Activated CD4-positive, alpha-beta T cell treated with anti-CD3 and anti-CD28 coated beads for 48 hours (primary cell): ENCODE measurements at places on chromosomes 3 and 15.

GRCh38 chr3:130384476-130385025, 39.1 kb downstream of the COL6A5 start:
- no peak for DNase-seq

GRCh38 chr15:51144021-51144532, 49.4 kb upstream of the TNFAIP8L3 start:
- no peak for DNase-seq

- DNase-seq, result no peak
Measured at GRCh38 chr3:41365973-41366372, 166.7 kb downstream of the CTNNB1 start.

DNA sequence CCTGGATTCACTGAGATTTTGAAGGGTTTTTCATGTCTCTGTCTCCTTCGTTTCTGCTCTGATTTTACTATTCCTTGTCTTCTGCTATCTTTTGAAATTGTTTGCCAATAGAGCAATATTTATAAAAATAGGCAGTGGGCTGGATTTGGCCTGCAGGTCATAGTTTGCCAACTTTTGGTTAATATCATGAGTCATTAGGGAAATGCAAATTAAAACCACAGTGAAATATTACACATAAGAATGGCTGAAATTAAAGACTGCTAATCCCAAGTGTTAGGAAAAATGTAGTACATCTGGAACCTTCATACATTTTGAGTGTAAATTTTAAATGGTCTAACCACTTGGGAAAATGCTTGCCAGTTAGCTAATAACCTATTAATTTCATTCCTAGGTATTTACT, 56.3 kb downstream of the ABI3BP start:
- DNase-seq, result no peak

DNA sequence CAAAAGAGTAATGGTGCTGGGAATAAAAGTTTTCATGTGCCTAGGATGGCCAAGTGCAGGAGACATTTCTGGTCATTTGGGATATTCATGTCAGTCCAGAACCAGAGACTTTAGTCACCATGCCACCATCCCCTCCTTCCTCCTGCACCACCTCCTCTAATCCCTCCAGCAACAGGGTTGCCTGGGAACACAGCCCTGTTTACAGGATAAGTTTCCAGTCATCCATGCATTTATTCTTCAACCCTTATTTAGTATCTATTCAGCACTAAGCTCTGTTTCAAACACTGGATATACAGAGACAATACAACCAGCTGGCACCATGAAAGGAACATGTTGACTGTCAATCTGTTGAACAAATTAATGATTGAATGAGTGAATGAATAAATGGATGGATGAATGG, 211.7 kb downstream of the CLSTN2 start:
- no peak for DNase-seq
